Cortex of kidney (tissue), 1 donor: ENCODE measurements at places on chromosomes 6 and 20.

- no peak for DNase-seq
Observed at GRCh38 chr20:62183426-62184142, 756 bp downstream of the MTG2 start.

DNA sequence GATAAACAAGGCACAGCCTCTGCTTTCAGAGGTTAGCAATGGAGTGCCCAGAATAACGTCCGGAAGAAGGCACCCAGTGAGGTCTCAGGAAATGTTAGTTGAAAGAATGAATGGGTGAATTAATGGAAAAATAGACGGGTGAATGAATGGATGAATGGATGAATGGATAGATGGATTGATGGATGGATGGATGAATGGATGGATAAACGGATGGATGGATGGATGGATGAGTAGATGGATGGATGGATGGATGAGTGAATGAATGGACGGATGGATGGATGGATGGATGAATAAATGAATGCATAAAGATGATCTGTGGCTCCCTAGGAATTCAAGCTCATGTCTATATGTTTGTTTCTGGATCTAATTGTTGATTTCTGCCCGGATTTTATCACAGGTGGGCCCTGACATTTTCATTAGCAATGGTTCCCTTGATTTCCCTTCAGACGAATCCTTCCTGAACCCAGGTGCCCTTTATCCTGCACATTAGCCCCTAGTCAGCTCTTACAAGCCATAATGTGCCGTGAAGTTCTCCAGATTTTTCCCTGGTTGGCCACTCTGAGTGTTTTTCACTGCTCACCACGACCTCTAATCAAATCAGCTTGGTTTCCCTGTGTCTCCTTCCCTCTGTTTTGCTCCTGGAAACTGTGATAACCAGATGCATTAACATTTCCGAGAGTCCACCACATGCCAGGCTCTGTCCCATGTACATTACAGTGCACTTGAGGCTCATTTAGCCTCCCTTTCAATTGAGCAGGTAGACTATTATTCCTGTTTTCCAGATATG, 22.2 kb downstream of the TSHZ2 start:
- DNase-seq = no peak

GRCh38 chr6:156994215-156995076, 217.3 kb downstream of the ARID1B start:
- no peak for DNase-seq

DNA sequence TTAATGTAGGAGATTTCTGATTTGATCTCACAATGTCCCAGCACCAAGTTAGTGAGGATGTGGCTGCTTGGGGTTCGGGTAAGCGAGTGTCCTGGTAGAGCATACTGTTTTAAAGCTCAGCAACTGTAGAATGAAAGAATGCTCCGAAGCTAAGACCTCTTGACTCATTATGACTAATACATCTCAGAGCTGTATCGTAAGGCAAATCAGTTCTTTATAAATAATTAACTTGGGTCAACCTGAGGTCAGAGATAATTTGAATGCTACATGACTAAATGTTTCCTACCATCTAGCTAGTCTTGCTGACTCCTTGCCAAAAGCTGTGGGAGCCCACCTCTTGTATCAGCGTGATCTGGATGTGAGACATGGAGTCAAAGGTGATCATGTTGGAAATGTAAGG, 128.8 kb upstream of the PDE7B start:
- DNase-seq = no peak

GRCh38 chr6:20319520-20320357, 81.9 kb upstream of the E2F3 start:
- no peak for DNase-seq

DNA sequence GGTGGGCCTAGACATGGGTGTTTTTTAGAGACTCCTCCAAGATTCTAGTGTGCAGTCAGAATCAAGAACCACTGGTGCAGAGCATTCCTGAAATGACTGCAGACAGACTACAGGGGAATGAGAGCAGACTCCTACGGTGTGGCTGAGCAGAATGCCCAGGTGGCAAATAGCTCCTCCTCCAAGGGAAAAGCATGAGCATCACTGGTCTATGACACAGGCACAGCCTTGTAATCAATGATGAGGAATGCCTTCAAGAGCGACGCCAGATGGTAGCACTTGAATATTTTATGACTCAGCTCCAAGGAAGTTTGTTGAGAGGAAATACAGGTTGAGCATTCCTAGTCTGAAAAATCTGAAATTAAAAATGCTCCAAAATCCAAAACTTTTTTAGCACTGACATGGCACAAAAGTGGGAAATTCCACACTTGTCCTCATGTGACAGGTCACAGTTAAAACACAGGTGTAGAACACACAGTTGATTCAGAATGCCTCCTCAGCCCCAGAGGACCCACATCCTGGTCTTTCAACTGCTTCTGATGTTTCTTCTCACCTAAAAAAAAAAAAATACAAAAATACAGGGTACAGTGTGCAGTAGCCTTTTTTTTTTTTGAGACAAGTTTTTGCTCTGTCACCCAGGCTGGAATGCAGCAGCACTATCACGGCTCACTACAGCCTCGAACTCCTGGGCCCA, 10.6 kb upstream of the FAM8A1 start:
- no peak for DNase-seq

- DNase-seq = no peak
Observed at GRCh38 chr6:109230453-109230852, 135.1 kb downstream of the CEP57L1 start.

DNA sequence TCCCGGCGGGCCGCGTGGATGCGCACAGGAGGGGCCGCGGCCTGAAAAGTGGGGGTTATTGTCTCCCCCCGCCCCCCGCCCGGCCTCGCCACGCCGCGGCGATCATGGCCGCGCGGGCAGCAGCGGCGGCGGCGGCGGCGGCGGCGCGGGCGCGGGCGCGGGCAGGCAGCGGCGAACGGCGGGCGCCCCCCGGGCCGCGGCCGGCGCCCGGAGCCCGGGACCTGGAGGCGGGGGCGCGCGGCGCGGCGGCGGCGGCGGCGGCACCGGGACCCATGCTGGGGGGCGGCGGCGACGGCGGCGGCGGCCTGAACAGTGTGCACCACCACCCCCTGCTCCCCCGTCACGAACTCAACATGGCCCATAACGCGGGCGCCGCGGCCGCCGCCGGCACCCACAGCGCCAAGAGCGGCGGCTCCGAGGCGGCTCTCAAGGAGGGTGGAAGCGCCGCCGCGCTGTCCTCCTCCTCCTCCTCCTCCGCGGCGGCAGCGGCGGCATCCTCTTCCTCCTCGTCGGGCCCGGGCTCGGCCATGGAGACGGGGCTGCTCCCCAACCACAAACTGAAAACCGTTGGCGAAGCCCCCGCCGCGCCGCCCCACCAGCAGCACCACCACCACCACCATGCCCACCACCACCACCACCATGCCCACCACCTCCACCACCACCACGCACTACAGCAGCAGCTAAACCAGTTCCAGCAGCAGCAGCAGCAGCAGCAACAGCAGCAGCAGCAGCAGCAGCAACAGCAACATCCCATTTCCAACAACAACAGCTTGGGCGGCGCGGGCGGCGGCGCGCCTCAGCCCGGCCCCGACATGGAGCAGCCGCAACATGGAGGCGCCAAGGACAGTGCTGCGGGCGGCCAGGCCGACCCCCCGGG, 637 bp downstream of the ARID1B start:
- no peak for DNase-seq

GRCh38 chr6:107864226-107865127, 40.4 kb upstream of the SCML4 start:
- DNase-seq = no peak

DNA sequence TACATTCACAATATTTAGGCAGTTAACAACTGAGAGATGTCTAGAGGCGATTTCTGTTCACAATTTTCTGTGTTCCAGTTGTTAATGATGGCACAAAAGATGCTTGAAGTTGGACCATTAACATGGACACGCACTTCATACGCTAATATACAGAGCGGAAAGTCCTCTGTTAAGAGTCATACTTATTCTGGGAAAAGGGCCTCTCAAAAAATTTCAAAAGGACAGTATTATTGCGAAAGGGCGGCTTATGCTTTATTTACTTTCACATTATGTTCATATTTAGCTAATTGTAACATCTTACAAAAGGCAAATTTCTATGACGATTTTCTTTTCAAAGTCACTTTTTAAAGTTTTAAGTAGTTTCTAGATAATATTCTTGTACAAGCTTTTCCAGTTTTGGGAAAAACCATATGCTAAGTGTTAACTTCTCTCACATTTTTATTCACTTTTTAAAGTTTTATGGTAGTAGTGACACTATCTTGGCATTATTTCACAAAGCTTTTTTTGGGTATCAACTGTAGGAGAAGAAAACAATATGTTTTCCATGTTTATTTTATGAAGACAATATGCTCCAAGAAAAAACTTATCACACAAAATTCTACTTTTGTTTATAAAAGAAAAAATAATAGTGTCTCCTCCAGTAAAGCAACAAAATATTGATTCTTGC, 62.3 kb downstream of the MAP7 start:
- DNase-seq = no peak

DNA sequence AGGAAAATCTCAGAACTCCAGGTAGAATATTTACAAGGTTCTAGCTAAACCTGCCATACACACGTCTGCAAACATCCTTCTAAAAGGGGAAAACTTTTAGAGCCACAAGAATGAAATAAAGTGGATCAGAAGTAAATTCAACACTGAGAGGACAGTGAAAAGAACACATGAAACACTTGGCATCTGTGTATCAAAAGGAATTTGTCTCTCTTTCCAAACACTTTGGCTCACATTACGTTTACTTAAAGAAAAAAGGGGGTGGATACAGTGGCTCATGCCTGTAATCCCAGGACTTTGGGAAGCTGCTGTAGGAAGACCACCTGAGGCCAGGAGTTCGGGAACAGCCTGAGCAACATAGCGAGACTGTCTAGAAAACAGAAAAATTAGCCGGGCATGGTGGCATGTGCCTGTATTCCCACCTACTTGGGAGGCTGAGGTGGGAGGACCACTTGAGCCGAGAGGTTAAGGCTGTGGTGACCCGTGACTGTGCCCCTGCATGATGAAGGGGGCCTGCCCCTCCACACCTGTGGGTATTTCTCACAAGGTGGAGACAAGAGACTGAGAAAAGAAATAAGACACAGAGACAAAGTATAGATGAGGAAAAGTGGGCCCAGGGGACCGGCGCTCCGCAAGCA, 35.4 kb downstream of the NINL start:
- DNase-seq = no peak

GRCh38 chr6:13296536-13296997, 31.8 kb downstream of the TBC1D7 start:
- DNase-seq = no peak

- DNase-seq = no peak
Observed at GRCh38 chr6:20882014-20882413, 347.8 kb downstream of the CDKAL1 start.

GRCh38 chr6:144644776-144645175, 359.6 kb downstream of the UTRN start:
- no peak for DNase-seq

- DNase-seq = no peak
Observed at GRCh38 chr6:46251583-46252339, 81.0 kb upstream of the ENPP5 start.

GRCh38 chr20:62495749-62496567, 20.2 kb upstream of the GATA5 start:
- DNase-seq = no peak

- no peak for DNase-seq
Observed at GRCh38 chr6:134936476-134936875, 13.4 kb downstream of the ALDH8A1 start.

DNA sequence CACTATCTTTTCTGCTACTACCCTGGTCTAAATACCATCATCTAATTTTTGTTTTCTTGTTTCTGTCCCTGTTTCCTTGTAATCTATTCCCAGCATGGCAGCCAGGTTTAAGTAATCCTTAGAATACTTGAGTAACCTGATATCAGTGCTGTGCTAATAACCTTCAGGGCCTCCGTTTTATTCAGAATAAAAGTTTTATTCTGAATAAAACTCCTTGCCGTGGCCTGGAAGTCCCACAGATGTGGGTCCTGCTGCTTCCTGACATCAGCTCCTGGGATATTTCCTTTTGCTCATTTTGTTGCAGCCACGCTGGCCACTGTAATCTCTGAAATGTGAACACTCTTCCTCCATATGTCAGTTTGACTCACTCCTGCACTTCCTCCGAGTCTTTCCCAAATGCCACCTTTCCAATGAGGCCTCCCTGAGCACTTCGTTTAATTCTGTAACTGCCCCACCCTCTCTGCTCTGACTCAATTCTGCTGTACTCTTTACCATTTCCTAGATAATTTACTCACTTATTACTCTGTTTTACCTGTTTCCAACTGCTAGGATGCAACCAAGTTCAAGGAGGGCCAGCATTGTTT, 114.0 kb upstream of the FOXA2 start:
- DNase-seq = no peak

- DNase-seq = no peak
Observed at GRCh38 chr20:46875059-46875458, 19.6 kb upstream of the EYA2 start.

DNA sequence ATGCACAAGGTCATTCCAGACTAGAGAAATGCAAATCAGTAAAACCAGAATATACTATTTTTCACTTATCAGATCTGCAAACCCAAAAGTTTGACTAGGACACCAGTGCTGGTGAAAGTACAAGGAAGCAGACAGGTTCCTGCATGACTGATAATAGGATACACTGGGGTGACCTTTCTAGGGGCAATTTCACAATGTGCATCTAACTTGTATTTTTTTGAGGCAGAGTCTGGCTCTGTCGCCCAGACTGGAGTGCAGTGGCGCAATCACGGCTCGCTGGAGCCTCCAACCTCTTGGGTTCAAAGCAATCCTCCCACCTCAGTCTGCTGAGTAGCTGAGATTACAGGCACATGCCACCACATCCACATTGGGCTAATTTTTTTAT, 11.4 kb downstream of the COMMD7 start:
- DNase-seq = no peak

DNA sequence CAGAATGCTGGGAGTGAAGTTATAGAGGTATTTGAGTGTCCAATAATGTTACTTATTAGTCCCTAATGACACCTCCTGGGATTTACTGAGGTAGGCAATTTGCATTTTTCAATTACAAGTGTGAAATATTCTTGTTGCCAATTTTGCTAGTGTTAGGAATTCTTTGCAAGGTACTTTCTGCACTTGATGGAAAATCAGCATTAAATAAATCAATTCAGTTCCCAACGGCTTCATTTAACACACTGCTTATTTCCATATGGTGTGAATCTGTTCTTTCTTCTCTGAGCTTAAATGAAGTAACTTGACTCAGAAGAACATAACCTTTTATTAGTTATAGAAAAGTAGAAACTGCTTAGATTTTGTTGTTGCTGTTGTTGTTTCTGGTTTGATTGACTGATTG, 21.2 kb downstream of the CCN2 start:
- no peak for DNase-seq

GRCh38 chr6:4693173-4693970, 82.8 kb upstream of the CDYL start:
- no peak for DNase-seq

- DNase-seq = no peak
Observed at GRCh38 chr6:105897131-105897530, 189.0 kb upstream of the PRDM1 start.

GRCh38 chr20:63934271-63935068, 21.7 kb downstream of the UCKL1 start:
- DNase-seq = no peak

DNA sequence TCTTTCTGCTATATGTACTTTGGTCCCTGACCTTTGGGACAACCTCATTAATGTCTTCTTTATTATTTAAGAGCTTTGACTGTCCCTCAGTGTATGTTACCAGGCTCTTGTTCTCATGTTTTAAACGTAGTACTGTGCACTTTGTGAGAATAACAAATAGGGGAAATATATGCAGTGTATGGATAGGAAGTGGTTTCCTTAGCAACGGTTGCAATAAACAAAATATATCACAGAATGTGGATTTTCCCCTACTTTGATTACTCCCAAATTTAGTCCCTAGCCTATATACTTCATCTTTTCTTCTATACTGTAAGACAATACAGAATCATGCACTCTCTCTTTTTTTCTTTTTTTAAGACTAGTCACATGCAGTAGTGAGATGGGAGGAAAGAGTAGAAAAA, 123.8 kb upstream of the AKIRIN2 start:
- DNase-seq = no peak
